AG10803 (cell line): ENCODE measurements at places on chromosomes 1 and 21.
A peak's percentile ranks its signal among the peaks of the same experiment; 100 is the strongest.

GRCh38 chr1:173050865-173051264 is at the start of gene TNFSF18:
TSS of gene TNFSF18 (minus strand) at chr1:173050941. CDS start at chr1:173050896, 45 bp downstream.
- DNase-seq: no peak

GRCh38 chr21:14673649-14674048 is 127.5 kb upstream of the SAMSN1 start:
- DNase-seq: no peak

DNA sequence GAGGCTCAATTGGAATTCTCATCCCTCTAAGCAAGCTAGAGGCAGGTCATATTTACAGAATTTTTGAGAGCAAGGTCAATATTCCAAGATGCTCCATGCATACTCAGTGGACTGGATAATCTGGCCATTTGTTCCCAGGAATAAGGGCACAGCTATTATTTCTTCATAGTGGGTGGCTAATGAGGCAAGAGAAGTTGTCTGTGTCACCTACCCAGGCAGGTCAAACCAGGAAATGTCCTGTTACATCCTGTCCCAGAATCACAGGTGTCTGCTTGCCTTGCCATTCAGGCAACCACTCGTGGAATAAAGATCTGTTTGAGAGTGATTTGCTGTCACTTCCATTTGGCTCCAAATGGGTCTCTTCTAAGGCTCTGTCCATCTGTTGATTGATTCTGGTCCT is 85.2 kb upstream of the ZP4 start:
- DNase-seq: no peak

- DNase-seq: no peak
Measured at GRCh38 chr21:33562389-33562788, 19.6 kb downstream of the SON start.

DNA sequence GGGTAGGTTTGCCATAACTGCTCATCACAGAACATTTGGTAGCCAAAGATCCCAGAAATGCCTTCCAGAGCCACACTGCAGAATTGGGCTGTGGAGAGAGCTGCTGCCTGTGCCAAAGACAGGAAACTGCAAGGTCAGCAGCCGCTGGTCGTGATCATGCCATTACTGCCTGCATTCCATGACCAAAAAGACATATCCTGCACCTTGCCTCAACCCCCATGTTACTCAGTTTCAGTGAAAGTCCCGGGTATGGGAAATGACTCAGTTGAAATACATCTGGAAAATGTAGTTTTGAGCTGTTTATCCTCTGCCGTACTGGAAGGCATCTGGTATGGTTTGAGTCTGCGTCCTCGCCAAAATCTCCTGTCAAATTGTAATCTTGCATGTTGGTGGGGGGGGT is 161.7 kb downstream of the FCRL5 start:
- DNase-seq: peak; percentile 86

DNA sequence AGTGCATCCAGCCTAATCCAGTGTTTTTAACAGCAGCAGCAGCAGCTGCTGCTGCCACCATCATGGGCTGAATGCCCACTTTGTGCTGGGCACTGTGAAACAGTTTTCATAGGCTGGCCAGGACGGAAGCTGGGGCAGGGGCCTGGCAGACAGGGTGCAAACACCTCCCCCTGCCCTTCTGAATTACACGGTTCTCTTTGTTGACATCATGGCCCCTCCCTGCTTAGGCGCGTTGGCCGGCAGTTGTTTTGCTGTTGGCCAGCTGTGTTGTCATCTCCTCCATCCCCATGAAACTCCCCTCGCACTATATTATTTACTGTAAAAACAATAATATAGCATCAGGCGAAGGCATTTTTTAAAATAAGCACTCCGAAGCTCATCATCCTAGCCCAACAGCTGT is 33.1 kb downstream of the PTPRU start:
- no peak for DNase-seq

GRCh38 chr1:27099135-27099586 is 55.8 kb downstream of the SLC9A1 start:
- peak; percentile 61 for DNase-seq

GRCh38 chr1:94926915-94927404 is at the start of gene CNN3:
TSS of gene CNN3 (minus strand) at chr1:94927110. CDS start at chr1:94926894, 216 bp downstream.
- peak; percentile 93 for DNase-seq

GRCh38 chr1:226602186-226603021 is 53.8 kb downstream of the STUM start:
- peak; percentile 98 for DNase-seq

GRCh38 chr1:227987181-227987580 is 19.6 kb upstream of the WNT3A start:
- DNase-seq: no peak

DNA sequence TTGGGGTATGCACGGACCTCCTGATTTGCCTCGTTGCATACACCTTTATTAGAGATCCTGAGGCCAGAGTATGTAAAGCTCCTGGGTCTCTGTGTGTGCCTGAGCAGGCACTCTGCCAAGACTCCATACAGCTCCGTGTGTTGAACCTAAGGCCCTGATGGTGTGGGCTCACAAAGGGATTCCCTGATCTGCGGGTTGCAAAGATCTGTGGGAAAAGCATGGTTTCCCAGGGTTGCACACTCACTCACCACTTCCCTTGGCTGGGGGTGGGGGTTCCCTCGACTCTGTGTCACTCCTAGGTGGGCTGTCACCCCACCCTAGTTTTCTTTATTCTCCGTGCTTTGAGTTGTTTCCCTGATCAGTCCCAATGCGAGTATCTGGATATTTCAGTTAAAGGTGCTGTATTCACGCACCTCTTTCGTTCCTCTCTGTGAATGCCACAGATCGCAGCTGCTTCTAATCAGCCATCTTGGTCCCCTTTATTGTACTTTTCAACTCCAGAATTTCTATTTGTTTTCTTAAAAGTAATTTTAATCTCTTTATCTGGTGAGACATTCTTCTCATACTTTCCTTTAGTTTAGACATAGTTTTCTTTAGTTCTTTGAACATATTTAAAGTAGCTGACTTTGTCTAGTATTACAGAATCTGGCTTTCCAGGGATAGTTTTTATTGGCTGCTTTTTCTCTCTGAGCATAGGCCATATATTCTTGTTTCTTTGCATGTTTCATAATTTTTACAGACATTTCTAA is 39.0 kb upstream of the F3 start:
- DNase-seq: peak; percentile 31

DNA sequence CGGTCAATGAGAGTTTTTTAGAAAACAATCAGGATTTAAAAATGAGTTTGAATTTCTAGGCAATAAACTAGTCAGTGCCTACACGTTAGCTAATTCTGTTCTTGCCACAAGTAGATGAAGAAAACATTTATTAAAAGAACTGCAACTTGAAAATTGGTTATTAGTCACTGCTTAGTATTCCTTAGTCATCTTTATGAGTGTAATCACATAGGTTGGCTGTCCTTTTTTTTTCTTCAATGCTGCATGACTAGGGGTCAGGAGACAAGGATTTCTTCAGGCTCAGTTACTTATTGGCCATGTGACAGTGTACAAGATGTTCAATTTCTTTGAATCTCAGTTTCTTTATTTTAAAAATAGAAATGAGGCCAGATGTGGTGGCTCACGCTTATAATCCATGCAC is 17.1 kb downstream of the SOAT1 start:
- peak; percentile 84 for DNase-seq

- peak; percentile 24 for DNase-seq
Measured at GRCh38 chr21:43352568-43353281, 74.2 kb downstream of the SIK1 start.

DNA sequence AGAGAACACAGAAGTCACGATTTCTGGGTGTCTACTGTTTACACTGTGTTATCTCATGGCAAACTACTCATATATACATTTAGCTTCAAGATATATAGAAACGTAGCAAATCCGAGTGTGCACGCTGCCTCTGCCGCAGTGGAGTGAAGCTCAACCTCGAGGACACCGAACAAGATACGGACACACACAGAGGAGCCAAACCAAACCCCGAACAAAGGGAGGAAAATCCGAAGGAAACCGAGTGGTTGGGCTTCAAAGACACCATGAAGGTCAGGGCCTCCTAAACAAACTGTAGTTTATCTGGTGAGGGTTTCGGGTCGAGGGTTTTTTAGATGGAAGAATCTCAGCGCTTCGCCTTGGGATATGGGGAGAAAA is 34.5 kb downstream of the SLC45A1 start:
- no peak for DNase-seq

DNA sequence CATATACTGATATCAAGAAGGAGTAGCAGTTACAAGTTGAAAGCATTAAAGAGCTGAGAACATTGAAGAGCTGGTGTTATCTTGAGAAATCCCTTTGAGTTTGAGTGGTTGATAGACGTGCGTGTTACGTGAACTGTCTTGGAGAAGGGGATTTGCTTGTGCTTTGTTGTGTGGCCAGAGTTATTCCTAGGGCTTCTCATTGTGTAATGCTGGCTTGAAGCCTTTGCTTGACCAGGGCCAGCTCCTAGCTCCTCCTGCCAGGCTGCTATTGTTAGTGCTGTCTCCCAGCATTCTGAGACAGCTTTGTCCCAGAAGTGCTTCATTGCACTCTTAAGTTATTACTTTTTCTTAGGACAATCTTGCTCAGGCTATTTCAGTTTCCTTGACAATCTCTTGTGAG is 116.2 kb upstream of the KCNK2 start:
- DNase-seq: peak; percentile 89

- DNase-seq: peak; percentile 92
Measured at GRCh38 chr1:222283147-222283768, 264.6 kb downstream of the HHIPL2 start.

GRCh38 chr21:25092441-25093011 is 514.8 kb downstream of the MRPL39 start:
- no peak for DNase-seq

- DNase-seq: no peak
Measured at GRCh38 chr1:40890771-40891170, 28.6 kb upstream of the CITED4 start.

DNA sequence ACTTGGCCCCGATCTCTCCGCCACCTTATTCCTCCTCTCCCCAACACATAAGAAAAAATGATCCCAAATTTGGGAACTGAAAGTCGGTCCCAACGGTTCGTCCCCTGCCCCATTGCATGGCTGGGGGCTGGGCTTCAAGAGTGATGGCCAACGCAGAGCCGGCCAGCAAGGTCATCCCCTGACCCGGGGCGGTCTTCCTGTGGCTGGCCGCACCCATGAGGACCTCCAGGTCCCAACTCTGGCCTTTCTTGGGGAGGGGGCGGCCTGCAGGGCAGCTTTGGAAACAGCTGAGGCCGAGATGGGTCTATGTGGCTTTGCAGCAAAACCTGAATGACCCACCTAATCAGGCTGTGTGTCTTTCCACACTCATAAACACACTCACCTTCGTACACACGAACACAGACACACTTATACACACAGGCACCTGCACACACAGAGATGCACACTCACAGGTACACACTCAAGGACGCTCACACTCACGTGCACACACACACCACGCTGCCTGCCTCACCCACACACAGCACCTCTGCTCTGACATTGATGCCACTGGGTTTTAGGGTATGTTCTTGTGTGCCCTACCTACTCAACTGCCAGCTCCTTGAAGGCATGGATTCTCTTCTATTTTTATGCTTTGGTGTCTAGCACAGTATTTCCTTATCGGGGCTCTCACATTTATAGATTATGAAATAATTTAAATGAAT is 562 bp downstream of the DYNLT5 start:
- DNase-seq: no peak

DNA sequence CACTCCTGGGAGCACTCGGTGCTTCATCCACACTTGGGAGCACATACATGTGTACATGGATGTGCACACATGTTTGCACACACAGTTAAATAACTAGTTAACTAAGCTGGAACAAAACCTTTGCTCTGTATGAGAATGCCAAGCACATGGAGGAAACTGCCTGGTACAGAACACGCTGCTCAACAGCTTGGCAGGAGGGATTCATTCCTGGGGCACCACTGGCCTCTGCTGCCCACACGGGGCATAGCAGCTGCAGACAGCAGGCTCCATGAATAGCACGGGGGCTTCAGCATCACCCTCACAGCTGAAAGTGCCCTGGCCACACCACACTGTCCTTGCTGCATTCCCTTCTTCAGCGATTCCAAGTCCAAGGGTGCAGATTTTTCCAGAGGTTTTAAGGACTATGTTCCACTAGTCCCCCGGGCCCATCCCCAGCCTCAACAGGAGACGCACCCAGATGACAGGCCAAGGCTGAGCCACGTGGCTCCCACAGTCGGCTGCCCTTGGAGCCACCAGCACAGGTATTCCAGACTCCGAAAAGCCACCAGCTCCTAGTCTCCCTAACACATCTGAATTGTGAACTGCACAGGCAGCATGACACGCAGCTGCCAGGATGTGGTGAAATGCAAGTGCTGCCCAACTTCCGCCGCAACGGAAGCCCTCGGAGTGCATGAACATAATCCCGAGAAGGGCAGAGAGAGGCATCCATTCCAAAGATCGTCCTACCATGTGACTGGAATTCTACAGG is 16.9 kb downstream of the NPHP4 start:
- peak; percentile 64 for DNase-seq

- DNase-seq: peak; percentile 77
Measured at GRCh38 chr1:90850898-90851710, 134.0 kb upstream of the BARHL2 start.

GRCh38 chr1:55958498-55958897 is 620.9 kb downstream of the PLPP3 start:
- no peak for DNase-seq

DNA sequence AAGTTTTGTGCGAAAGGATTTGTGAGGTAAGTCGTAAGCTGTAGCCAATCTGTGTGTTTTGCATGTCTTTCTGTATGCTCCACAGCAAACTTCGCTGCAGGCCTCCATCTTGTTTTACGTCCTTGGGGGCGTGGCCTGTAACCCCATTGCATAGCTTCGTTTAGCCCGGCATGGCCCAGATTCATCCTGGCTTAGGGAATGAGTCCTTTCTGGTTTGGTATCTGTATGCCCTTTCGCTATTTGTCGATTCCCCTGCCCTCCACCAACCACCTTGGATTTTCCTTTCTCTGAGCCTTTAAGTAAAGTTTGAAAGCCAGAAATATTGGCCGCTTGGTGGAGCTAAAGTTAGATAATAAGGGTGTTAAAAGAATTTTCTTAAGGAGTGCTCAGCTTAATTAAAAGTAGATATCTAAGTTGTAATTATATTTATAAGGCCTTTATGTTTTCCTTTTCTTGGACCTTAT is 1.1 kb downstream of the THEM4 start:
- no peak for DNase-seq

DNA sequence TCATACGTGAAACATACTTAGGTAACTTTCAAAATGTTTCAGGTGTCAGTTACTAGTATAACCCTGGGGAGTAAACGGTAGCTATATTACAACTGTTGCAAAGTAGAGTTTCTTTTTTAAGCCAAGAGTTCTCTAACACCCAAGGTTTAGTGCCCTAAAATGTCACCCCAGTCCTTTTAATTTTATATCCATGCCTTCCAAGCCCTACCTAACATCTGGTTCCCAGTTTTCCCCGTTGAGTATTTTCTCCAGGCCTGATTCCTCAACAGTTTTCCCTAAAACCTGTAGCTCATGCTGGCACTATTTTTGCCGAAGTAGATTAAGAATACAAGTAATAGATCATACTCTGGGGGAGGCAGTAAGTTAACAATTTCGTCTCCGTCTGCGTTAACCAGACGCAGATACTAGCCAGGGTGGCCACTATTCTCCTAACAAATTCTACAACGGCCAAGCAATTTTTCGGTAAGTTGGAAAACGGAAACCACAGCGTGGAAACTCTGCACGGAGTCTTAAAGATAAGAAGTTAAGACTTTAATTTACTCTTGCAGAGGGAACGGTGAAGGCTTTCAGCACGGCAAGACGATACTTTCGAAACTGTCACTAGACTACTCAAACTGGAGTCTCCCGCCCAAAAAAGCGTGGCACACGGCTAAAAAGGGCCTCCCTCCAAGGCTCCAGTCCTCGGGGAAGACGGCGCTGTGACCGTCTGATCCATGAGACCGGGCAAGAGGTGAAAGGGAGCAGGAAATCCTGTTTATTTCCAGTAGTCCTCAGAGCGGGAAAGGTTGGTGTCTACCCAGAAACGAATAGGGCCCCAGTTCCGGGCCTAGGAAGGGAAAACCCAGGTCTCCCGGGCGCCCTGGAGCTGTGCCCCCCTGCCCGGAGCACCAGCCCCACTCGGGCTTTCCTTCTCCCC is 945 bp downstream of the SRSF4 start:
- no peak for DNase-seq
